Suppressor macrophage treated with lipopolysaccharide for 4 hours (primary cell): ENCODE measurements at places on chromosomes 7 and 10.

- no peak for DNase-seq
Observed at GRCh38 chr7:155263581-155264143, 34.0 kb upstream of the INSIG1 start.

DNA sequence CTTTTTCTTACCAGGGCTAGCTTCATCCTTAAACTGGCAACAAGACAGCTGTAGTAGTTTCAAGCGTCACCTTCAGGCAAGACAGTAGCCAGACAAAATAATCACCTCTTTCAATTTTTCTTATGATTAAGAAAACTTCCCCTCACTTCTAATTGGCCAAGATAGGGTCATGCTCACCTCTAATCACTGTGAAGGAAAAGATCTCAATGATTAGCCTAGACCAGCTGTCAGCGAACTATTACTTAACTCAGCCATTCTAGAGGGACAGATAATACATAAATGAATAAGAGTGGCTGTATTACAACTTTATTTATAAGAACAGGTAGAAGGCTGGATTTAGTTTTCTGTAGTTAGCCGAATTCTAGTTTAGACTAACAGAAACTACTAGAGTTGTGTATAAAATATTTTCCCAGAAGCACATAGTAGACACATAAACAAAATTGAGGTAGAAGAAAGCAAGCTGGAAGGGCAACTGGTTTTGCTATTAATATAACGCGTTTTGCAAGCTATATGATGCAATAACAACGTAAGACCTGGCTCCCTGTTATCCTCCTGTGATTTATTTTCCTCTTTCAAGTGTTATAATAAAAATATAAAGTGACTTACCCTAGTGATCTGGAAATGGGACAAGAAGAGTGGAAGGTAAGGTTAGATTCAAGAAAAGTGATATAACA lies 64.3 kb downstream of the ELAPOR2 start:
- DNase-seq, result no peak

- DNase-seq, result no peak
Observed at GRCh38 chr10:50554376-50554994, 69.3 kb downstream of the SGMS1 start.

DNA sequence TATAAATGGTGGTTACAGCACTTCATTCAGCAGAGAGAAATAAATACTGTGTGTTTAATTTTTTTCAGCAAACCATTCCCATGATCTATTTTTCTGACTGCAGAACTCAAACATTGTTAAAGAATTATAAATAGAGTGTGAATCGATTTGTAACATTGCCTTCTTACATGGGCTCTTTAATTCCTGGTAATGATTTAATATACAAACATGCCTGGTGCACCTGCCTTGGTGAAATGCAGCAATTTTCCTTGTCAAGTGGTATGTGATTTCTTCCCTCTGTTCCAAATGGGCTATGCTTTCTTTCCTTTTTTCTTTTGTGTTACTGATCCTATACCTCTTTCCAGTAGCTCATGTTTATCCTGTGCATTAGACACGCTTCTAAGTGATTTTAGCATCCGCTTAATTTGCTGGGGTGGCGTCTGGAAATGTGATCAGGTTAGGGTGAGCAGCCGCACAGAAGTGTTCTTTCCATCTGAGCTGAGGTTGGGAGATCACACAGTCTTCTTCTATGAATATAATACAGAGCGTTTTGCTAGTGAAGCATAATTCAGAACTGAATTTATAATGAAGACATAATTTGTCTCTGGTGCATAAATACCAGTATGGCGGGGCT lies 94.3 kb upstream of the ITGB1 start:
- no peak for DNase-seq
